Esophagus muscularis mucosa (tissue), 4 donors: ENCODE measurements at places on chromosomes 3 and 15.

DNA sequence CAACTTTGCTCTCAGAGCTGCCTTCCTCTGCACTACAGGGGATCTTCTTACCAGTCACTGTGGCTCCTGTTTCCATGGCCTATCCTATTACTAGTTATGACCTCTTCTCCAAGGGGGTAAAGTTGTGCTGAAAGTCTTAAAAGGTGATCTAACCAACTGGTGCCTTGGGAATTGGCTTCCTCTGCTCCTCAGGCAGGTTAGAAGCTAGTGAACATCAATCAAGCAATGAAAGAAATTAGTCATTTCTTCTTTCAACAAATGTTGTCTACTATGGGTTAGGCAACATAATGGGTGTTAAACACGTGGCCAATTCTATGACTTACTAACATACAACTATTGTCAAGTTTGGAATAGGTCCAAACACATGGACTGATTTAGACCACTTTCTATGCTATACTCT, 571.4 kb upstream of the NAALADL2 start:
- H3K27ac ChIP-seq: no peak overlapping the region
- no peaks in the 10 kb centered on the region for H3K36me3 ChIP-seq
- no peaks in the 10 kb centered on the region for H3K27me3 ChIP-seq
- no peak for DNase-seq
- no peaks in the 10 kb centered on the region for H3K4me1 ChIP-seq

DNA sequence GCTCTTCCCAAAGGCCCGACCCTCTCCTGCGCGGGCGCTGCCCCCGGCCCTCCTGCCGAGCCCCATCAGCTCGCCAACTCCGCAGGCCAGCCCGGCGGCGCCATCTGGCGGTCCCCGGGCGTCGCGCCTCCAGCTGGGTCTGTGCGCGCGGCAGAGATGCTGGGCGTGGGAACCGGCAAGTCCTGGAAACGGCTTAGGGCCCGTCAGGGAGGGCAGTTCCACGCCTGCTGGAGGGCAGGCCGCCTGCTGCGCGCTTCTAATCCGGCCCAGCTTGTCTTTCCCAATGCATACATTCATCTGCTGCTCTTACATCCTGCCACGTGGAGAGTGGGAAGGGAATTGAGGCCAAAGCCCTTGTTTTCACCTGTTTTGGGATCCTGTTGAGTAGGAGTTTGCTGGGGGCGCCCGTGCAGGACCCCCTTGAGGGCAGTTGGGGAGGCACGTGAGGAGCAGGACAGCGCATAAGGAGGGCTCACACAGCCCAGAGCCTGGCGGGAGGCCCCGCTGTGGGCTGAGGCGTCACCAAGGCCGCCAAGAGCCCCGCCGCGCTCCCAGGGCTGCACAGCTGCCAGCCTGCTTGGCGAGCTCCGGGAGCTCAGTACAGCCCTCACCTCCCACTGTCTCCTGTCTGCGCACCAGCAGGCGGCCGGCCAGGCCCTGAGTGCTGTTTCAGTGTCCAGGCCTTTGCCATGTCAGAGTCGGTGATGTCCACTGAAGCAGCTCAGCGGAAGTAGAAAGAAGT, 165.6 kb downstream of the NSMCE3 start:
- no peak for DNase-seq
- no peaks in the 10 kb centered on the region for H3K36me3 ChIP-seq
- H3K27ac ChIP-seq: peak overlapping the region; percentile 71
- peak overlapping the region; percentile 56 for H3K4me3 ChIP-seq

DNA sequence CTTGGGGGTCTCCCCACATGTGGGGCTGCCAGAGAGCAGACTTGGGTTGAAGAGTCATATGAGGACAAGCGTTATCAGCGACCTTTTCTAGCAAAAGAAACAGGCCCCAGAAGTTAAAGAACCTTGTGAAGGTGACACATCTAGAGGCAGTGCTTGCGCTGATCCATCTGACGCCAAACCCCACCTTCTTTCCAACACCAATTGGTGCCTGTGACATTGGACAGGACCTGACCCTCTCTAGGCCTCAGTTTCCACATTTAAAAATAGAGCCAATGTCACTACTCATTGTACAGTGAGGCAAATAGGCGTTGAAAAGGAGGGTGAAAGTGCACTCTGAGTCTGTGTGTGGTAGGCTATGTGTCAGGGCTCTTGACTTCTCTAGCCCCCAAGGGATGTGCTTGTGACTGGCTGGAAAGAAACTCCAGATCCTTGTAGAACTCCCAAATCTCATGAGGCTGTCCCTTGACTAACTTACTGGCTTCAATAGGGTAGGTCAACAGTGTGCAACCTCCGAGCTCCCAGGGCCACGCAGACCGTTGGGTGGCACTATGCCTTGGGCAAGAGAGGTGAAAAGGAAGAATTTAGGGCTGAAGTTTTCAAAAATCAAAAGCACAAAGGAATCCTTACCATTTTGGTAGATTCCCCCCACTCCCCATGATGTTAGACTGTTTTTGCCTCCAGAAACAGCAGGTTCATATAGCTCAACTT, 666 bp upstream of the FAM219B start:
- H3K36me3 ChIP-seq: peaks cover 45% of the 10 kb centered on the region
- no peak for DNase-seq
- no peaks in the 10 kb centered on the region for H3K27me3 ChIP-seq
- H3K4me3 ChIP-seq: peak overlapping the region; percentile 84
- H3K27ac ChIP-seq: peak overlapping the region; percentile 95
- H3K4me1 ChIP-seq: peaks cover 20% of the 10 kb centered on the region

DNA sequence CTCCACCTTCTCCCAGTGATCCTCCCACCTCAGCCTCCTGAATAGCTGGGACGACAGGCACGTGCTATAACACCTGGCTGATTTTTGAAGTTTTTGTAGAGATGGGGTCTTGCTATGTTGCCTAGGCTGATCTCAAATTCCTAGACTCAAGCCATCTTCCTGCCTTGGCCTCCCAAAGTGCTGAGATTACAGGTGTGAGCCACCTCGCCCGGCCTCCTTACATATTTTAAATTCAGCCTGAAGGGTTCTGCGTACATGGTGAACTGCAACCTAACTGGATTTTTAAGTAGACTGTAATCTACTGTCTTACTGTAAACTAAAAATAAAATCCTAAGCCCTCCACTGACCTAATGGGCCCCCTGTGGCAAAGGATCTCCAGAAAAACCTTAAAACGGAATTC, 34.1 kb downstream of the MASP1 start:
- H3K36me3 ChIP-seq: peaks cover 74% of the 10 kb centered on the region
- H3K4me1 ChIP-seq: no peaks in the 10 kb centered on the region
- H3K4me3 ChIP-seq: no peak overlapping the region
- no peaks in the 10 kb centered on the region for H3K27me3 ChIP-seq
- no peak for DNase-seq

DNA sequence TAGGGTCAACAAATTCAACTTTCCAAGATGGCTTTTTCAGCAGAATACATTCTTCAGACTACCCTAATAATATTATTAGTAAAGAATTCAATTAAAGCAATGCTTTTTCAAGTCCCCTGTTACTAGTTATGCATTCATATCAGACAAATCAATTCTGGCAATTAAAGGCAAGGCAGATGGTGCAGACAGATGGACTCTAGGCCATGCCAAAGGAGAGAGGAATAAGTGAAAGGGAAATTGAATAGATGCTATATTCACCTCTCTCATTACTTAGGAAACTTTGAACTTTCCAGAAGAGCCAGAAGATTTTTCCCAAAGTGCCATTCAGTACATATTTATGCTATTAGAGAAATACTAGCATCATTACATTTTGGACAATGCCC, 487.7 kb upstream of the RASGRP1 start:
- H3K27me3 ChIP-seq: no peaks in the 10 kb centered on the region
- no peaks in the 10 kb centered on the region for H3K4me1 ChIP-seq
- no peak overlapping the region for H3K27ac ChIP-seq
- no peaks in the 10 kb centered on the region for H3K36me3 ChIP-seq
